Stimulated activated CD4-positive, alpha-beta T cell treated with anti-CD3 and anti-CD28 coated beads, Interleukin-15, amount 100 ng/mL, for 1 hour (primary cell): ENCODE measurements at places on chromosomes 16 and 17.

- no peak for DNase-seq
Observed at GRCh38 chr17:44197980-44198720, 1.5 kb downstream of the ATXN7L3 start.

- DNase-seq: no peak
Observed at GRCh38 chr17:35715416-35715815, 16.0 kb upstream of the RASL10B start.

- DNase-seq: no peak
Observed at GRCh38 chr17:76869496-76870376, 1.5 kb downstream of the MGAT5B start.

GRCh38 chr17:10022416-10022815 lies 117.3 kb upstream of the RCVRN start:
- DNase-seq: no peak

GRCh38 chr16:75415169-75415905 lies 18.0 kb downstream of the CFDP1 start:
- no peak for DNase-seq

- DNase-seq: no peak
Observed at GRCh38 chr16:84763629-84764028, 56.2 kb upstream of the CRISPLD2 start.

GRCh38 chr17:71639865-71640264 lies 481.0 kb upstream of the SOX9 start:
- DNase-seq: no peak

- no peak for DNase-seq
Observed at GRCh38 chr17:61299517-61300513, 99.8 kb upstream of the TBX2 start.

DNA sequence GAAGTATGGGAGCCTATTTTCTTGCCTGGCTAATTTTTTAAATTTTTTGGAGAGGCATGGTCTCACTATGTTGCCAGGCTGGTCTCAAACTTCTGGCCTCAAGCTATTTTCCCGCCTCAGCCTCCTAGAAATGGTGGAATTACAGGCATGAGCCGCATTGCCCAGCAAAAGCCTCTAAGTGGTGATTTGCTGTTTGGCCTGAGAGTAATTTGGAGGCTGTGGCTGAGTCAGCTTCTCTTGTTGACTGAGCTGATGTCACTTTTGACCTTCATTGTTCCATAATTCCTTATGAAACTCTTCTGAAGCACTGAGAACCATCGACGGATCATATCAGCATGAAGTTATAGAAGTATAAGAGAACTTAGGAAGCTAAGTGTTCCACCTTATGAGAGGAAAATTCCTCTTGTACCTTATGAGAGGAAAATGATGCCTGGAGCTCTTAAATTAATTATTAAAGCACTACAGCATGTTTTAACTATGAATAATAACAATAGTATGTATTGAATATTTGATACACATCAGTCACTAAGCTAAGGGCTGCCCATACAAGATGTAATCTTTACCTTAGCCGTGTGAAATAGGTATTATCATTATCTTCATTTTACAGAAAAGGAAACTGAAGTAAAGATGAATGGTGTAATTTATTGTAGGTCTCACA lies 220.8 kb upstream of the MON1B start:
- no peak for DNase-seq

- no peak for DNase-seq
Observed at GRCh38 chr16:31221357-31222160, 4.6 kb upstream of the PYDC1 start.

DNA sequence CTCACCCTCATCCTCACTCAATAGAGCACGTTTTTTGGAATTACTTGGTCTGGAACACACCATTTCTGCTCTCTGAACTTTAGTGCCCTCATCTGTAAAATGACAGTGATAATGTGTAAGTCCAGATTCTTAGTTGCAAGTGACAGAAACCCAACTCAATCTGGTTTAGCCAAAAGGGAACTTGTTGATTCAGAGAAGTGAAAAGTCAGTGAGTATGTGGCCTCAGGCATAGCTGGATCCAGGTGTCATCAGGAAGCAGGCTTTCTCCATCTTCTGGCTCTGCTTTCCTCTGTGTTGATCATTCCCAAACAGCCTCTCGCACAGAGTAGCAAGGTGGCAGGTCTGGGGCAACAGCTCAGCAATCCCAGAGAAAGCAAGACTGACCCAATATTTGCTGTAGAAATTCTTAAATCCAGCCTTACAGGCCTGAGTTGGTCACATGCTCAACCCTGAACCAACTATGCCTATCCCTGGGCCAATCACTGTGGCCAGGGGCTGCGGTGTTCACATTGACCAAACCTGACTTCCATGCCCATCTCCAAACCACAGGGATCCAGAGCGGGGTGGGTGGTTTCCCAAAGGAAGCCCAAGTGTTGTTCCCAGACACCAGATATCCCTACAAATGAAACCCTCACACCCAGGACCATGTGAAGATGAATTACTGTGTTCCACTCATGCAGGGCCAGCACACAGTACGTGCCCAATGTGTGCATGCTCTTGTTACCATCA lies 23.3 kb upstream of the ALKBH5 start:
- no peak for DNase-seq

- no peak for DNase-seq
Observed at GRCh38 chr16:11399261-11399831, 54.1 kb downstream of the RMI2 start.

DNA sequence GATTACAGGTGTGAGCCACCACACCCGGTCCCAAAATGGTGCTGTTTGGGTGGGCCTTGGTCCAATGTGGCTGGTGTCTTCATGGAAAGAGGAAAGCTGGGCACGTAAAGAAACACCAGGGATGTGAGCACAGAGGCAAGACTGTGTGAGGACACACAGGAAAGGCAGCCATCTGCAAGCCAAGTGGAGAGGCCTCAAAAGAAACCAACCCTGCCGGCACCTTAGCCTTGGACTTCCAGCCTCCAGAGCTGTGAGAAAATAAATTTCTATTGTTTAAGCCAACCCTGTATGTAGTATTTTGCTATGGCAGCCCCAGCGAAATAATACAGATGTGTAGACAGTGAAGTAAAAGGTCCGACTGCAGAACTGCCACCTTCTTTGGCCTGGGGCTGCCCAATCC lies 68.7 kb downstream of the SLC39A11 start:
- no peak for DNase-seq

- DNase-seq: no peak
Observed at GRCh38 chr17:34596920-34597319, 17.5 kb downstream of the TMEM132E start.

DNA sequence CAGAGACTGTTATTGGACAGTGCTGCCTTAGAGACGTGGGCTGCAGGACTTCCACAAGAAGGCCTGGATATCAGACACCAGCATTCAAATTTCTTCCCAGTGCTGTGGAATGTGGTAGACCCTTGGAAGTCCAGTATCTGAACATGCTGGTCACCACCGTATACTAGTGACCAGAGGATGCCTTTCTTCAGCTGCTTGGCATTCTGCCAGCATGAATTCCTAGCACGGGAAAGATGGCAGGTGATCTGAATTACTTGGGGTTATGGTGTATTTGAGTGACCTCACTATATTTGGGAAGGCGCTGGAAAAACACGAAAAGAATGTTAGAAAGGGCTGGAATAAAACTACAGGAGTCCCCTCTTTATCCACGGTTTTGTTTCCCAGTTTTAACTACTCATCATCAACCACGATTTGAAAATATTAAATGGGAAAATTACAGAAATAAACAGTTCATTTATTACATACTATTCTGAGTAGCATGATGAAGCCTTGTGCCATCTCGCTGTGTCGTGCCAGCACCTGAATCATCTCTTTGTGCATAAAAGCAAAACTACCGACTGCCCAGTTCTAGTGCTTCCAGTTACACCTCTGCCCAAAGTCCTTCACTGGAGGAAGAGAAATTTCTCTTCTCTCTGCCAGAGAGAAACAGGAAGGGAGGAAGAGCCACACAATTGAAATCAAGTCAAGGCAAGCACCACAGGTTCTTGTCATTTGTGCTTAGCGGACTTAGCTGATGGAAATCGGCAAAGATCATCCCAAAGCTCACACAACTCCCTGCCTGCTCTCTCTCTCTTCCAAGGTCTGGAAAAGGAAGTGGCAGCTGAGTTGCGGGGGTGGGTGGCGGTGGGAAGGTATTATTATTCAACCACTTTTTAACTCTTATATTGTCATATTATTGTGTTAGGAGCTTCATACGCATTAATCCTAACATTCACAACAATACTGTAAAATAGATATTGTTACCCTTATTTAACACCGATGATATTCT lies 1.4 kb upstream of the CHST4 start:
- no peak for DNase-seq

- DNase-seq: no peak
Observed at GRCh38 chr16:27470567-27471431, 68.8 kb downstream of the IL21R start.

- no peak for DNase-seq
Observed at GRCh38 chr16:55169780-55170179, 154.2 kb upstream of the IRX6 start.

DNA sequence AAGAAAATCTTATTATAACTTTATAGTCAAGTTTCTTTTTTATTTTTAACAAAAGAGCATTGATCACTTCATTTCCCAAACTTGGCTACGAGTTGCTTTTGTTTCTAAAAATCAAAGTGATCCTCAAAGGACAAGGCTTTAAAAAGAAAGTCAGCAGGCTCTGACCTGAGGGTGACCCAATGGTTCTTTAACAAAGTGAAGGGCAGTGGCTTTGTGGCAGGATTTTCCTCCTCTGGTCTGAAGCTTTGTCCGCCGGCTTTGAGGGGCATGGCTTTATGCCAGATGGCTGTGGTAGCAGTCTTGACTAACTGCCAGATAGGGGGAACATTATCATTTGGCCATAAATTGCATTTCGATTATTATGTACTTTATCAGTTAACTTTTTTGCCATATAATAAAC lies 28.5 kb downstream of the IQCK start:
- DNase-seq: no peak

GRCh38 chr16:49821614-49822282 lies 34.2 kb downstream of the ZNF423 start:
- no peak for DNase-seq

DNA sequence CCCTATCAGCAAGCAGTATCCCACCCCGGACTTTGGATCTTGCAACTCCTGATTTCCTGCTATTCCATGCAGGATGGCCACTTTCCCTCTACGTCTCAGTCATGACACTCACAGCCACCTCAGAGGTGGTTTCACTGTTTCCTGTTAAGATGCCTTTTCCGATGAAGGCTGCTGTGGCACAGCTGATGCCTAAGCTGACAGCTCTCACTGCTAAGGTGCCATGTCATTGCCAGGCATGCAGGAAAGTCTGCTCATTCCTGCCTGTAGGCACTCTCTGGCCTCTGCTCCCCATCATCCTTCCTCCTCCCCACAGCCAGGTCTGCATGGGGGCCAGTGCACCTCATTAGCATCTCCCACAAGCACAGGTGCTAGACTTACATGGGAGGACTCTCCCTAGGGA lies 173.0 kb downstream of the CBLN1 start:
- no peak for DNase-seq

- DNase-seq: no peak
Observed at GRCh38 chr17:28959471-28959871, 8.2 kb upstream of the PHF12 start.

DNA sequence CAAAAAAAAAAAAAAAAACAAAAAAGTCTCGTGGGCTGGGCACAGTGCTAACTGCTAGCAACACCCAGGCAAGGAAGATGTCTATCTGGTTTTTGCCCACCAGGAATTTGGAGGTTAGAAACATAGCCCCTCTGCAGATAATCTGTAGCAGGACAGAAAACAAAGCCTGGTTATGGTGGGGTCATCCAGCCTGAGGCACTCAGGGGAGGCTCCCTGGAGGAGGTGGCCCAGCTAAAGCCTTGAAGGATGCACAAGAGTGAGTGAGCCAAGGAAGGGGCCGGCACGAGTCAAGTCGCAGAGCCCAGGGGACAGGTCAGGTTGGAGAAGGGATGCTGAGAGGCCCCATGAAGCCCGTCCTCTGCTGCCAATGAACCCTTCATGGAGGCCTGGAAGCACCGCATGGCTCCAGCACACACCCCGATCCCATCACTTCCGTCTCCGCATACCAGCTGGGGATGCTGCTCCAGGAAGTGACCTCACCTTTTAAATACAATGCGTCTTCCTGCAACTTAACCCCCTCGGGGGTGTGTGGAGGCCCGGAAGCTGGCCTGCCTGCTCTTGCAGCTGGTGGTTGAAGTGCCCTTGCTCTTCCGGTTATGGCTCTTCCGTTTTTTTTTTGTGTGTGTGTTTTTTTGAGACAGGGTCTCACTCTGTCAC lies 86.5 kb downstream of the ENGASE start:
- DNase-seq: no peak

GRCh38 chr17:14775731-14776492 lies 475.0 kb downstream of the HS3ST3B1 start:
- DNase-seq: no peak

DNA sequence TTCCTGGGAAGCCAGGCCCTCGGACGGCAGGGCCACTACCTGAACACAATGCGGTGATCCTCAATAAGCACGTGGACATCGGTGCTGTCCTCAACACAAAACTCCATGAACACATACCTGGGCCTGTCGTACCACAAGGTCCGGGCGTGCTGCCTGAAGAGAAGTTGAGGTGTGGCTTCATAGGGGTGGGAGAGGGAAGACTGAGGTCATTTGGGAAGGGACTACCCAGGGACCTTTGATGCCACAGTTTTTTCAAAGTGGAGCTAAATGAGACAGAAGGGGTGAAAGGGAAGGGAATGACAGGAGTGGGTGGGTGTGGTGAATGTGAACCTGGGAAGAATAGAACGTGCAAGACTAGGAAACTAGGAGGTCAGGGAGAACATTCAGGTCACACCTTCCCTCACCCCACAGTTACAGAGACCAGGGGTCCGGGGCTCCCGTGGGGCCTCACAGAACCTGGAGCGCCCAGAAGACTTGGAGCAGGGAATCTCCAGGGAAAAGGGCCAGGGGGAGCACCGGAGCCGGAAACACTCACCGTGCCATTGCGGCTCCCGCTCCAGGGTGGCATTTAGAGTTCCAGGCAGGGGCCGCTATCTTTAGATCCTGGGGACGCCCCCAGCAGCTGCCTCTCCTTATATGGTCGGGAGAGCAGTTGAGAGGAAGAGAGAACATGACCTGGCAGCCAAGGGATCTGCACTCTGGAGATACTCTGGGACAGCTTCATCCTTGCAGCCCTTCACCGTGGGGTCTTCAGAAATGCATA lies at the start of gene PTGES3L:
Gene PTGES3L (minus strand): TSS at position 570 of the 763 bp plus-strand sequence. CDS start 27 bp downstream, at position 543.
- DNase-seq: no peak

GRCh38 chr17:49180303-49180702 lies 30.1 kb downstream of the GNGT2 start:
- DNase-seq: peak; percentile 44

DNA sequence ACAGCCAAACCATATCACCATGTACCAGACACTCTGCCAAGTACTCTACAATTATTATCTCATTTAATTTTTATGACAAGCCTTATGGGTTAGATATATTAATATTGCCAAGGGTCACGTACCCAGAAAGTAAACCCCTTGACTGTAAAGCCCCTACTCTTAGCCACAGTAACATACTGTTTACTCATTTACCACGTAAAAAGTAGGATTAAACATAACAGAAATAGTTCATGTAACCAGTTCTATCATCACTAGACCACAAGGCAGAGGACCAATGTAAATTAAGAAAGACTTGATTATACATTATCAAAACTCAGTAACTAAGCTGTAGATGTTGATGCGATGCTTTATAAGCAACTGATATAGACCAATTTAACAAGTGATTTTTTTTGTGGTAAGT lies 101.5 kb upstream of the CNTNAP4 start:
- no peak for DNase-seq
